Adrenal gland (tissue), 19 donors: ENCODE measurements at places on chromosomes 1 and 21.

- no peak for DNase-seq
- no peaks in the 10 kb centered on the region for H3K27me3 ChIP-seq
- H3K36me3 ChIP-seq = no peaks in the 10 kb centered on the region
These were observed 310.6 kb downstream of the LRRIQ3 start for GRCh38 chr1:73887412-73887811.

GRCh38 chr1:239125893-239126292 is 260.5 kb upstream of the CHRM3 start:
- no peaks in the 10 kb centered on the region for H3K36me3 ChIP-seq
- DNase-seq = no peak
- no peak overlapping the region for H3K27ac ChIP-seq
- H3K4me3 ChIP-seq = no peak overlapping the region
- no peaks in the 10 kb centered on the region for H3K27me3 ChIP-seq

GRCh38 chr1:160756849-160757201 is 17.8 kb downstream of the SLAMF7 start:
- H3K4me3 ChIP-seq = no peak overlapping the region
- H3K36me3 ChIP-seq = no peaks in the 10 kb centered on the region
- H3K27ac ChIP-seq = no peak overlapping the region
- H3K4me1 ChIP-seq = peaks cover 6% of the 10 kb centered on the region
- no peaks in the 10 kb centered on the region for H3K27me3 ChIP-seq
- no peak for DNase-seq

DNA sequence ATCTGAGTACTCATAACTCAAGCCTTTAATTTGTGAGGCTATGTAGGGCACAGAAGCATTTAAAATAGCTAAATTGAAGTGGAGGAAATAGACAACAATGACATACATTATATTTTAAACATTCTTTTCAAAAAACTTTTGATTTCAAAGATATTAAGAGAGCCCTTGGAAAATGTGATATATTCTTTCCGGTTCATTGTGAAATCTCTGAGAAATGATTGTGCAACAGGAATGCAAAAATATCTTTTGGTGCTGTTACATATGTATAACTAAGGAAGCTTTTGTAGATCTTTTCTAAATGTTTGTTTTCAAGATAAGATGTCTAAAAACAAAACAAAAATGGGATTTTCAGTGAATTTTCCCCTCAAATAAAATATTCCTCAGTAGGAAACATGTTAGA is 185.2 kb downstream of the LEPR start:
- H3K27me3 ChIP-seq = no peaks in the 10 kb centered on the region
- H3K27ac ChIP-seq = no peak overlapping the region
- no peaks in the 10 kb centered on the region for H3K4me1 ChIP-seq
- DNase-seq = no peak
- H3K4me3 ChIP-seq = no peak overlapping the region
- H3K36me3 ChIP-seq = no peaks in the 10 kb centered on the region

DNA sequence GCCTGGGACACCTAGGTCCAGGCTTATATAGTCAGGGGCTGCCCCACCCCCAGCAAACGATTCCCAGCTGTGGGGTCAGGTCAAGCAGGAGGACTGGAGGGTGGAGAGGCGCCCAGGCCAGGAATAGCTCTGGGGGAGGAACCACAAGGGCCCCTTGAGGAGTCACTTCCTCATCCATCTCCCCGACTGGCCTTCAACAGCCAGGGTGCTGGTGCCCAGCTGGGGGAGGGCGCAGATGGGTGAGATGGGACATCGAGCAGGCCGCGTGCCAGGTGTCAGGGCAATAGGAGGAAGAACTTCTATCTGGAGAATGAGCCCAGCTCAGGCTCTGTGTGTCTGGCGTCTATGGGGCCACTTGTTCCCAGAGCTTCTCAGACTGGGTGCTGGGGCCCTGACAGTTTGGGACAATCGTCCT is 208 bp upstream of the MYBPH start:
- no peak overlapping the region for H3K4me3 ChIP-seq
- peaks cover 14% of the 10 kb centered on the region for H3K4me1 ChIP-seq
- no peak overlapping the region for H3K27ac ChIP-seq
- no peaks in the 10 kb centered on the region for H3K36me3 ChIP-seq
- peak; percentile 51 for DNase-seq
- no peaks in the 10 kb centered on the region for H3K27me3 ChIP-seq

- peak overlapping the region; percentile 81 for H3K27ac ChIP-seq
- H3K4me1 ChIP-seq = peaks cover 97% of the 10 kb centered on the region
- peak; percentile 45 for DNase-seq
- no peaks in the 10 kb centered on the region for H3K27me3 ChIP-seq
- no peak overlapping the region for H3K4me3 ChIP-seq
- H3K36me3 ChIP-seq = no peaks in the 10 kb centered on the region
These were observed 74.2 kb downstream of the SSBP3 start for GRCh38 chr1:54331843-54332463.

- no peak overlapping the region for H3K27ac ChIP-seq
- DNase-seq = no peak
- H3K36me3 ChIP-seq = no peaks in the 10 kb centered on the region
These were observed 1471.7 kb upstream of the B3GALT2 start for GRCh38 chr1:194658090-194658439.
